Stimulated activated CD8-positive, alpha-beta memory T cell treated with anti-CD3 and anti-CD28 coated beads, Interleukin-4, amount 100 ng/mL, for 4 hours (primary cell): ENCODE measurements at places on chromosomes 11 and 22.

DNA sequence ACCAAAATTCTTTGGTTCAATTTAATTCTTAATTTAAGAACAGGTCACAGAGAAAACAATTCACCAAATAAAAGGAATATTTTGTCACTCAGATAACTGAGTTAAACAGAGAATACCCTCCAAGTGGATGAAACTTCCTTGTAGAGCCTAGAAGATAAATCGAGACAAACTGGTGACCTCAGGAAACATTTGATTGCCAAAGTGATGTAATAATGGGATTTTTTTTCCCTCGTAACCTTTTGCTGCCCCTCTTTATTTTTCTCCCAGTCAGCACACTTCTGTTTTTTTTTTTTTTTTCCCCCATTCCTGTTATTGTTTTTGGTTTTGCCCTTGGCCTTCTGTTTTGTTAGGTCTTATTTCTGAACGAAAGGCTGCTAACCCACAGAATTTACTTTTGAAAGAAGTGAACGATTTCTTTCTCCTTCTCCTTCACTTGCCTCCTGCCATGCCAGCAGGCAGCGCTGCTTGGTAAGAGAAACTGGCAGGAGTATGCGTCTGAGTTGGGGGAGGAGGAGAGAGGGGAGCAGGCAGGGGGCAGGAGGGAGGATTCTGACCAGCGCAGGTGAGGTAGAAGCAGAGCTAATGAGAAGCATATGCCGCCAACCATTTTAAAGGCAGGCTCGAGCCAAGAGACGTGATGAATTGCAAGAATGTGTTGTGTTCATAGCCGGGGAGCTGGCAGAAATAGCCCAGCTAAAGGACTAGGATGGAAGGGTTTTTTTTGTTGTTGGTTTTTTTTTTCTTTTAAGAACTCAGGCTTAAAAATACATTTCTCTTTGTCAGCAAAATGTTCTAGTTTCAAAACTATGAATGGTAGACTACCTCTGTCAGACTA, 121.9 kb upstream of the MTMR2 start:
- DNase-seq: no peak

DNA sequence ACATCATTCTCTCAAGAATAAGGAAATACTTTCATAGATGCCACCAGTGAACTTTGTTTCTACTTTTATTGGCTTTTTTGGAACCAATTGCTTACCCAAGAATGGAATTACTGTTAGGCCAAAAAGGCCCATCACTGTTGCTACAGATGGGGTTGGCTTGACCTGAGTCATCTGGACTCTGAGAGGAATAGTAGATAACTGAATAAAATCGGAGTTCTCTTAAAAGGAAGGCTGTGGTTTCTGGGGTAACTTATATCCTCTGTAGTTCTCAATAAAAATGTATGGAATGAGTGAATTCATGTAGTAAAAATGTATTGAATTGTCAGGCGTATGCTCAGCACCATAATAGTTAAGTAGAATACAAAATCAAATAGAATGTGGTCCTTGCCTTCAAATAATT, 56.6 kb downstream of the ARHGEF12 start:
- no peak for DNase-seq

DNA sequence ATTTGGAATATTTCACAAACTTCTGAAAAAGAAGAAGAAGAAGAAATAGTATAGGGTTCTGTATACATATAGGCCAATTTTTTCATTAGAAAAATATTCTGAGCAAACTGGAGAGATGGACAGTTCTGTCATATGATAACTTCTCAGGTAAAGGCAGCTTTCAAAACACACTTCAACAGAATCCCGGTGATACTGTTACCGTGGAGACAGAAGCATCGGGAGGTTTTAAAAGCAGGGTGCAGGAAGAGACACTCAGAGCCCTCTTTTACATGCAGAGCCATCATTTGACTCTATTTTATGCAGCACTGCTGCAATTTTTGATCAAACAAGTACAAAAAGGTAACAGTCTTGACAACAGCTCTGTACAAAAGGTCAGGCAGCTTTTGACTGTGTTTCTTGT, 1785.4 kb downstream of the LRRC4C start:
- no peak for DNase-seq

DNA sequence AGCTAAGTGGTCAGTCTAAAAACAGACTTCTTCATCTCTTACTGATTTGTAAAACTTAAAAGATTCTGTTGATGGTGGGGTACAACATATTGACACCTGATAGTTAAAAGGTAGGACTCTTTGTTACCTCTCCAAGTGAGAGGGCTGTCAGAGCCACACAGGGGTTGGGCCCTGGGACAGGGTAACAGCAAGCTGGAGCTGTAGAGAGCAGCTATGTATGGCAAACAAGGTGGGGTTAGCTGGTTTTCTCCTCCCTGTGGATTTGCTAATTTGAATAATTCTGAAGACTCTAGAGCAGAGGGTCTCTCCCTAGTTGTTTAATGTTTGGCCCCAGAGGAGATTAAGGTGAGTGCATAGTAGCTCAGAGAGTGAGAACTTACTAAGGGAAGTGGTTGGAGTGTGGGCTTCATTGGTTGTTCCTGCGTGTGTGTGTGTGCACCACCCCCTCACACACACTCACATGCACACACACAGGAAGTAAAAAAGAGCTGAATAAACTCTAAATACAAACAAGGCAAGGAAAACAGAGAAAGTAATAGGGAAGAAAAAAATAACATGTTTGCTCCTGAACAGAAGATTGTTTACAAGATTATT, 9.2 kb upstream of the GAS2 start:
- no peak for DNase-seq

- DNase-seq: no peak
These were observed 967.5 kb downstream of the NTM start for GRCh38 chr11:132337819-132338416.

- DNase-seq: no peak
These were observed 6.6 kb downstream of the LIMK2 start for GRCh38 chr22:31218565-31219262.
